Adrenal gland (tissue), 19 donors: ENCODE measurements at places on chromosomes 12 and 14. TPM values are rescaled to one million over a fixed set of nuclear protein-coding genes. Genes with fewer than 3 reads are reported as not detected.

Gene TGM1
- total RNA-seq: 0.87 TPM

Gene TOMM20L
- not detected for total RNA-seq

Gene P2RX2
- total RNA-seq: not detected

Gene PRIMA1
- 0.53 TPM for total RNA-seq

Gene SPATS2
- total RNA-seq: 8.5 TPM

Gene BRMS1L
- total RNA-seq: 22.5 TPM

Gene CAND1
- 126 TPM for total RNA-seq

Gene CACNA1C
- 3.0 TPM for total RNA-seq

Gene NANOG
- not detected for total RNA-seq

Gene SALL2
- 10.6 TPM for total RNA-seq

Gene TMEM132C
- 2.4 TPM for total RNA-seq

Gene FGD4
- total RNA-seq: 38.5 TPM

Gene LMNTD1
- total RNA-seq: not detected
